Stimulated activated CD8-positive, alpha-beta memory T cell treated with anti-CD3 and anti-CD28 coated beads, Interleukin-2, amount 100 ng/mL, for 1 hour (primary cell): ENCODE measurements at places on chromosomes 5 and 9.

DNA sequence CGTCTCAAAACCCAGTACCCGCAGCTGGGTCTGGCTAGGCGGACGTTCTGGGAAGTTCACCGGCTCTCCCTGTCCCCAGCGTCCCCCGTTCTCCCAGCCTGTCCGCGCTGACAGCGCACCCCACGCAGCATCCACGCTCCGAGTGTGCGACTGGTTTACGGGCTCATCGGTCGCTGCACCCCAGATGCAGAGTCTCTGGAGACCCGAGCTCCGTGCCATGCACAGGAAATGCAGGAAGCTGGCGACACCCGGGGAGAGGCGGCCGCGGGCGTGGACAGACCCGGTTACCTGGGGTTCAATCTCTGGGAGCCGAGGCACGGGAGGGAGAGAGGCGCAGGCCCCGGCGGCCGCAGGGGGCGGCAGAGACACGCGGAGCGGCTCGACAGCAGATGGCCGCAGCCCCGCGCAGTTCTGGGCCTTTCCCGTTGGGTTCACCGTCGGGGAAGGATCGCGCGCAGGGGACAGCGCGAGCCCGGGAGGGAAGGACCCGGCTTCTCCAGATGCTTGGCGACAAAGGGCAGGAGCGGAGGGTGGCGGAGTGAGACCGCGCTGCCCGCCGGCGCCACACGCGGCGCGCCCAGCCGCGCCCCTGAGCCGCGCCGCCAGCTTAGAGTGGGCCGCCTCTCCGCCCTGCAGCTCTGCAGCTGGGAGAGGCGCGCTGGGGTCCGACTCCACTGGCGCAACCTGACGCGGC lies 558 bp downstream of the SHROOM1 start:
- DNase-seq = peak; percentile 45

GRCh38 chr5:141042555-141042954 lies 8.6 kb upstream of the PCDHB1 start:
- DNase-seq = no peak

DNA sequence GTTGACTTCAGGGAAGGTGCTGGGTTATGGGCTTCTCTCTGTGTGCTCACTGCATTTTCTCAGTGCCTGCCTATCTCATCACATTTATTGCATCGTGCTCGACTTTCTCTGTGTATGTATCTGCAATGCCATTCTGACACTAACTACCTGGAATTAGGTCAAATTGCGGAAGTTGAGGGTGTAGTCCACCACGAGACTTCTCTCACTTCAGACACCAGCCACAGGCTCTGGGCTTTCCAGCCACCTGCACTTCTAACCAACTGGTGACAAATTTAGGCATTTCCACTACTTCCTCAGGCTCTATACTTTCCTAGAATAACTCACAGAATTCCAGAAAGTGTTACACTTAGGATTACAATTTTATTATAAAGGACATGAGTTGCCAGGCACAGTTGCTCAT lies 188.6 kb upstream of the ZNF608 start:
- DNase-seq = no peak

GRCh38 chr5:13408616-13409015 lies 535.9 kb downstream of the DNAH5 start:
- DNase-seq = no peak

DNA sequence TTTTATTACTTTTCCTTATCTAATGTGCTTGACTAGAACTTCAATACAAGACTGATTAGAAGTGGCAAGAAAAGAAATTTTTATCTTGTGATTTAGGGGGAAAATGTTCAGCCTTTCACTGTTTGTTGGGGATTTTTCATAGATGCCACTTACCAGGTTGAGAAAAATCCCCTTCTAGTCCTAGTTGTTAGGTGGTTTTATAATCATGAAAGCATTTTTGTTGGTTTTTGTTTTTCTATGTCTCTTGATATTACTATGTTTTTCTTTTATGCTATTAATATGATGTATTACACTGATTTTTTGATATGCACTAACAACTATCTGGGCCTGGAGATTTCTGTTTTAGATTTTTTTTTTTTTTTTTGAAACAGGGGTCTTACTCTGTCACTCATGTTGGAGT lies 134.0 kb downstream of the PARP8 start:
- no peak for DNase-seq

DNA sequence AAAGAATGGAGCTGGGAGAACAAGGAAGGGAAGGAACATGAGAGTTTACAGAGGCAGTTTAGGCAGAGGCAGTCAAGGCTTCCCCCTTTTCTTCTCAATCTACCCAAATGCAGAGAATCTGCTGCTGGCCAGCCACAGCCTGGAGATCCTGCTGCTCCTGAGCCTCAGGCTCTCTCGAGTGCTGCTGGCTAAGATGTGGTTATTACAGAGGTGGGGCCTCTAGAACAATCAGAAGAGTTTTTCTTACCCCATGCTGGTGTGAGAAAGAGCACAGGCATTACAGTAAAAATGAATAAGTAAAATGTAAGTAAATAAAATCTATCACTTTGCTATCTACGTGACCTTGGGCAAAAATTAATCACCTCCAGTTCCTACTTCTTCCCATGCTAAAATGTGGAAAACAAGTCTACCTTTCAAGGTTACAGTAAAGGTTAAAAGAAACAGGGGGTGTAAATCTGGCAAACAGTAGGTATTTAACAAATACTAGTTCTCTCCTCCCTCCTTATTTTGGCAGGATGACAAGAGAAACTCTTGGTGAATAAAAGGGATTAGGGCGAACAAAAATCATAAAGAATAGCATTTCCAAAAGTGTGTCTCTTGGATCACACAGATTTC lies 31.1 kb downstream of the FBXW11 start:
- no peak for DNase-seq

DNA sequence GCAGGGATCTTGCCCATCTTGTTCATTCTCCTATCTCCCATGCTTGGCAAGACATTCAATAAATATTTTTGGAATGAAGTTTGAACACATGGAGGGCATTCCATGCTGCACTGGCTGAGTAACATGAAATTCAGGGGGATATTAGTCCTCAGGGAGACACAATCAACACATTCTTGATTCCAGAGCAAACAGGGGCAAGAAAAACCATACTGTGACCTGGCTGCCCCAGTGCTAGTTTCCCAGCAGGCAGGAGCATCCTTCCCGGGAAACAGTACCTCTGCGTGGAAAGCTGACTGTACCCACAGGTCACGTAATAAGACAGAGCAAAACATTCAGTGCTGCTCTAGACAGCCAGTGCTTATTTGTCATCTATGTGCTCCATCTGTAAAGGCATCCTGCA lies 66.3 kb upstream of the SPOCK1 start:
- DNase-seq = no peak

GRCh38 chr5:151811593-151812321 lies 40.0 kb downstream of the G3BP1 start:
- DNase-seq = no peak

DNA sequence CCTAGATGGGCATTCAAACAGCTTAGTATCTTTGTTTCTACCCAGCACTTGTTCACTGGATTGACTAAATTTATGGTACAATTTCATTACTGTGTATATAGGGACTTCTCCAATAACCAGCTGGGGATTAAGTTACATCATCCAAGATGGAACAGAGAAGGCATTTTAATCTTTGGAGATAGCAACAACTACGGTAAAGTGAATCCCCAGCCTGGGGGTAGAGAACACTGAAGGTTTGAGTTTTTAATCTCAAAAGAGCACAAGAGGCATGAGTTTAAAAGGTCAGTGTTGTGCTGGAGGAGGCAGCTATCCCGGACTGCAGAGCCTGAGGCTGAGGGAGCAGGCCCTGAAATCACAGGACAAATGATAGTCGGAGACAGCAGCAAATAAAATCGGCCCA lies 28.6 kb downstream of the DDX31 start:
- no peak for DNase-seq

DNA sequence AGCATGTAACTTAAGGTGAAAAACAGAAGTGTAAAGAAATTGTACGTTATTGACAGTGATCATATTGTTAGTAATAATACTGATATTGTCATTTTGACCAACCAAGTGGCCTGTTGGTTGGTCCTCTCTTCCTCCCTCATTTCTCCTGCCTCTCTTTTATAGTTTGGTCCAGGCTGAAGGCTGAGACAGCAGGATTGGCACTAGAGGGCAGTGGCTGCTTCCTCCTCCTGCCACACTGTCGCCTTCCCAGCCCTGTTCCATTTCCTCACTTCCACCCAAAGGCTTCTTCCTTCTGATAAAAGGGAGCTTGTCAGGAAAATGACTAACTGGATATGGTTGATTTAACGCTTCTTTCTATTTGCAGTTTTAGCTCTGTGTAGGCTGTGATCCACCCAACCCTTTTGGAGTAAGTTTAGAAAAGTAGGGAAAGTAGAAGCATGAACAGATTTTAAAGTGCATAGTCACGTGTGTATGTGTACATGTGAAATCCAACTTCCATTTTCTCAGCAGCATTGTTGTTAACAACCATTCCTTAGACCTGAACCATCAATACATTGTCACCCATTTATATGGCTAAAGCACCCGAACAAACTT lies 35.6 kb downstream of the PTCD2 start:
- no peak for DNase-seq

DNA sequence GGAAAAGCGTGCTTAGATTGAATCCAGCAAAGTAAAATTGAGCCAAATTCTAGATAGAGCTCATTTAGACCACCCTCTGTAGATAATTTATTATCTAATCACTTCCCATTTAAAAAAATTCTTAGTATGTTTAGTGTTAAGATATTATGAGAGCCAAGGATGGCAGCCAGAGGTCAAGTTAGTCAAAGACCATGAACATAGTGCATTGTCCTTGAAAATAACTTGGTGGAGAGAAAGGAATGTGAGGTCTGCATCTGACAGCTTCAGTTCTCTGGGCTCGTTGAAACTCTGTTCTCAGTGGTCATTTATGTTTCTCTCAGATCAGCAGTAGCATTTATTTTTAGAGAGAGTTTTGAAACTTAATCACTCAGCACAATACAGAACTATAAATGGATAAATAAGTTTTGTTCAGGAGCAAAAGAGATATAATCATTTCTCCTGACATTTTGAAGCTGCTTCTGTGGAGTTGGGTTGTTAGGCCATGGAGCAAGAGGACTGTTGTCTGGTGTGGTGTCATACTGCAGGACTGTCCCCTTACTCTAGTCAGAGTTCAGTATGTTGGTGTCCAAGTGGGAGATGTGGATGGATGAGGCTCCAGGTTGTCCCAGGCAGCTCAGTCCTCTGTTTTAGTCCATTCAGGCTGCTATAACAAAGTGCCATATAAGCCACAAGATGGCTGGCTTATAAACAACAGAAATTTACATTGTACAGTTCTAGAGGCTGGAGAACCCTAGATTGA lies 337.7 kb downstream of the FBXL7 start:
- DNase-seq = no peak

DNA sequence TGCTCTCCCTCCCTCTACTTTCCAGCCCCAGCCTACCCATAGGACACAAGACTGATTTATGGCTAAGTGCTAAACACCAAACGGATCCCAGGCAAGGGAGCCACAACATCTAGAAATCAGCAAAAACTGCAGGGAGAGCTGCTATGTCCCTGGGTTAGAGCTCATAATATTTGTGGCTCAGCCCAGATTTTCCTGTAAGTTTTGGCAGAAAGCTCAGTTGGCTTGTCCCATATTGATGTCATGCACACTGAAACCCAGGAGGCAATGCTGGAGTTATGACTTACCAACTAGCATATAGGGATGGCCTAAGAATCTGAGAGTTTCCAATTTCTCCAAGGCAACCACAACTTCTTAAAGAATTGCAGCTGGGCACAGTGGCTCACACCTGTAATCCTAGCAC lies 44.7 kb upstream of the MYOT start:
- DNase-seq = no peak

DNA sequence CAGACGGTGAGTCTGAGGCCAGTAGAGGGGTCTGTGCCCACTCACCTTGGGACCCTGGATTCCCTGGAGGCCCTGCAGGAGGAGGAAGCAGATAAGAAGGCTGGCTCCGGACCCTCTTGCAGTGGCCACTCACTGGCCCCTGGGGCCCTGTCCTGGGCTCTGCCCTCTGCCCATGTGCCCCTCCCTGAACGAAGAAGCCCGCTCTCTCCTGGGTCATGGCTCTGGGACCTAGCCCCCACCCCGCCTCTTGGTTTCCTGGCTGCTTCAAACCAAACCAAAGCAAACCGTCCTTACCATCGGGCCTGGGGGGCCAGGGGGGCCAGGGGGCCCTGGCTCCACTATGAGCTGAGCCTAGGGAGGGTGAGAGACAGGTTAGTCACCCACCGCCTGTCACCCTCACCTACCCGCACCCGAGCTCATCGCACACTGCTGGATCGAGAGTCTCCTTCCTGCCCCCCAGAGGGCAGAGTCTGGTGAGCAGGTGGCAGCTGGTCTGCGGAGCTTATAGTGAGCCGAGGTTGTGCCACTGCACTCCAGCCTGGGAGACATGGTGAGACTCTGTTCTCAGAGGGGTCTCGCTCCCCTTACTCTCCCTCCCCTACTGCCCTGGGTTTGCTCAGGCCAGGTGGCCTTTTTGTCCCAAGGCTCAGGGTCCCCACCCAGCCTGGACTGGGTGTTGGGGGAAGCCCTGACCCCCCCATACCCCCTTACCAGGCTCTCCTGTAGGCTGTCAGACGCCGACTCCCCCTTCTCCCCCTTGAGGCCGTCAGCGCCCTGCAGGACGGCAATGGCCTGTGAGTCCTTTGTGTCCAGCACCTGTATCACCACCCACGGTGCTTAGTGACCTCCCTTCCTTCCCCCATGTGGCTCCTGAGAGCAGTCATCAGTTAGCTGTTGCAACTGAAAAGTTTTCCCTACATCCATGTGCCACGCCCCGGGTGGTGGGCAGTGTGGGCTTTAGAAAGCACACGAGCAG lies 15.2 kb upstream of the PHYKPL start:
- DNase-seq = no peak

DNA sequence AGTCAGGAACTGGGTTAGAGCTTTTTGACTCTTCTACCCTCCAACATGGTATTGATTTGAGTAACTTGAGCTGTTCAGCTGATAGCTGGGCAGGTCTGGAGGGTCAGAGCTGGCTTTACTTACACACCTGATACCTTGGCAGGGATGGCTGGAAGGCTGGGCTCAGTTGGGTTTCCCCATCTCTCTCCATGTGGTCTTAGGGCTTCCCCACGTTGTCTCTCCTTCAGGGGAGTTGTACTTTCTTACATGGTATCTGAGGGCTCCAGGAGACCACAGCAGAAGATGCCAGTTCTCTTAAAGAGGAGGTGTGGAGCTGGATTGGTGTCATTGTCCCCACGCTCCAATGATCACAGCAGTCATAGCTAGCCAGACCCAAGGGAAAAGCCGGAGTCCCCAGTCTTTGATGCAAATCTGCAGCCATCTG lies 25.6 kb downstream of the ISOC1 start:
- DNase-seq = no peak
